ENCODE measurements at places on chromosomes 2 and 18.

DNA sequence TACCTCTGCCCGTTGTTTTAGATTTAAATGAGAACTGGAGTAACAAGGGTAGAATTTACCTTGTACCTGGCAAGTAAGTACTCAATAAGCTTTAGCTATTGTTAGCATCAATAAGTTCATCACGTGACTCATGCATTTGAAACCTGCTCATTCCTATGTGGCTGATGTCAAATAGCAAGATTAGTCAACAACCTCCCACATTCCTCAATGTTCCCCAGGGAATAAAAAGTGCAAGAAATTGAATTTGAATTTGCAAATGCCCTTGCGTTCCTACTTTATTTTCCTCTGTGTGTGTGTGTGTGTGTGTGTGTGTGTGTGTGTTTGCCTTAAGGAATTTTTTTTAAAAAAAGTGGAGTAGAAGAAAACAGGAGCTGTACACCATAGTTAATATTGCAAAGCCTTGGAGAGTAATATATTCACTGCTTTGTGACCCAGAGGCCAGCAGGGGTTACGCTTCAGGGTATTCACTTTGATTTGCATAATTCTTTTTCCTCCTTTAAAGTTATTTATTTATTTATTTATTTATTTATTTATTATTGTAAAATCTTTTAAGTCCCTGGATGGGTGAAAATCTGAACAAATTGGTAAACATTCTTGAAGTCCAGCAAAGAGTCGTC, 43.9 kb upstream of the DNAH7 start:
- no peak for DNase-seq

GRCh38 chr2:158618891-158619490, 162.2 kb downstream of the PKP4 start:
- DNase-seq: no peak

DNA sequence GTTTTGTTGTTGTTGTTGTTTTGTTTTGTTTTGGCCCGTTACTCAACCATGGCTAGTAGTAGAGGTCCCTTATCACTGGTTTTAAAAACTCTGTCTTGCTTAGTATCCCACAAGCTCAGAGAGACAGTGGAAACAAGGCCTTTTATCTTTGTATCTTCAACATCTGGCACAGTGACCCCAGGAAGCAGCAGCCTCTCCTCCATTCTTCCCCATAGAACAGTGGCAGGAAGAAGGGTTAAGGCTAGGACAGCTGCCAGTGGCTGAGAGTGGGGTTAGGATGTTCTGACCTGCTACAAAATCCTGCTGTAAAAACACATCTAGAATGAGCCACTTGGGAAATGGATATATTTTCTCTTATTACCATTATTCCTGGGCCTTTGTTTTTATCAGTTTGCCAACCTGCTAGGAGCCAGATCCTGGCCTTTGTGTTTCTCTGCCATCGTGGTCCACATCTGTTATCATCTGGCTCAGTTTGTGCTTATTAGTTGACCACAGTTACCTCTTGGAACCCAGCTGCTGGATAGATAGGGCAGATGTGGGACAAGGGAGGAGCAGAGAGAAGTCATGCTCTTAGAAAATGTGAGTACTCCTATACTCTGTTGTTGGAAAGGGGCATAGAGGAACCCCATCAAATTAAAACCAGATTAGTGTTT, 246.8 kb downstream of the AGPS start:
- DNase-seq: no peak

- DNase-seq: peak; percentile 35
Observed at GRCh38 chr2:160224060-160224459, 24.0 kb upstream of the ITGB6 start.

DNA sequence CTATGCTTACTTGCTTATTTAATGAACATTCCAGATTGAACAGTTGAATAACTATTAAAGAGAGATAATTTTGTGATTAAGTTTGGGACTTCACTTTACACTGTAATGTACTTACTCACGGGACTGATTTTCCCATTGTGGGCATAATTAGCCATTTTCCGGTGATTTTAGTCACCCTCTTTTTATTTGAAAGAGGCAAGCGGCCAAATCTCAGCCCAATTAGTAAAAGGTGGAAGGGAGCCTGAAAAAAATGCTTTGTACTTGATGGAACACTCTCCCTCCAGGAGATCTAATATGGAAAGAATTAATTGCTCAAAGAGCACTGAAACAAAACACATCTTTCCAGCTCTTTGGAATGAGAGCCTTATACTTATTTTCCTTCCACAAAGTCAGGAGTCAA, 50.2 kb downstream of the CALCRL start:
- no peak for DNase-seq

GRCh38 chr2:69449906-69450305, 12.7 kb upstream of the NFU1 start:
- DNase-seq: no peak

DNA sequence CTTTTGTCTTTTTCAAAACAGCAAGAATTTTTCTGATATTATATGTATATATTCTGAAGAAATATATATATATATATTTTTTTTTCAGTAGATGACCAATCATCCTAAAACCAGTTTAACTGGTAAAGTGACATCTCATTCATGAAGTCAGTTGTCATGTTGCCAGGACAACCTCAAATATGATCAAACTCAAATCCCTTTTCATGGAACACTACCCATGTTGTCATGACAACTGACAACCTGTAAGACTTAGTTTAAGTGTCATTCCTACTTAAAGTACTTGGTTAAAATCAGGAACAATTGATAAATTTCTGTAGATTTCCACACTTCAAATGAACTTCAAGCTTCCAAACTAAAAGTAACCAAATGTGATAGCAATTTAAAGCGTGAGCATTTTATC, 101.8 kb upstream of the ERBB4 start:
- no peak for DNase-seq
